ENCODE measurements at places on chromosomes 5 and 9. TPM values are rescaled to one million over a fixed set of nuclear protein-coding genes. Genes with fewer than 3 reads are reported as not detected.

GRCh38 chr5:59299006-59299405 lies 594.5 kb downstream of the PDE4D start:
- no peak for DNase-seq

DNA sequence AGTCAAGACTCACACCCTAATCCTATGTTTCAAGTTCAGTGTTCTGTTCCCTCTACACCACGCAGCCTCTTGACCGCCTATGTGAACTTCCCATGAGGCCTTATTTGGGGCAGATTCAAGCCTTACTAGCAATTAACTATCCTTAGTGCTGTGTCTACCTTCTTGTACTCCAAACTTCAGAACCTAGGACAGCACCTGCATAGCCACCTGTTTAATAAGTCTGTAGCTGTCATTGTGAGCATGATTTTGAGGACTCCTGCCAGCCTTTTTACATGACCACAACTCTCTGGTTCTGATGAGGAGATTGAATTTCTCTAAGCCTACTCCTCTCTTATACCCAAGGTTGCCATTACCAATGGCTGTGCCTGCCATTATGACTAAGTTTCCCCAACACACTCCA lies 50.8 kb upstream of the PCSK1 start:
- DNase-seq: no peak

The MEGF10 gene
- 0.78 TPM for total RNA-seq

GRCh38 chr5:138770291-138770690 lies 17.1 kb downstream of the CTNNA1 start:
- DNase-seq: no peak

GRCh38 chr9:3857673-3858072 lies 331.9 kb upstream of the RFX3 start:
- DNase-seq: no peak

The AK1 gene
- 932 TPM for total RNA-seq

The GPR151 gene
- not detected for total RNA-seq

GRCh38 chr5:136724161-136724560 lies 358.8 kb upstream of the TRPC7 start:
- no peak for DNase-seq

DNA sequence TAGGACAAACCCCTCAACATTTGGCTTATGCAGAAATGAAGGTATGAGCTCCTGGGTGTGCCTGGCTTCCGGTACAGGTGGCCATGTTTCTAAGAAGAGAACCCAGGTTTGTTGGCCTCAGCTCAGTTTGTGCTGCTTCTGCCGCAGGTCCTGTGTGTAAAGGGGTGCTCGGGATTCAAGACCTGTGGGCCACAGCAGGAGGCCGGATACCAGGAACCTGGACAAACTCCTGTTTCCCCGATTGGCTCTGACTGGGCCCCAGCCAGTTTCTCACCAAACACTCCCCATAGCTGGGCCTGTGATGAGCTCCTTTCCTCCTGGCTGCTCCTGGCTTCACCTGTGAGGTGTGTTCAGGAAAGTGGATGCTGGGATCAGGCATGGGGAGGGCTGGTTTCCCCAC lies 271.2 kb upstream of the IRX2 start:
- DNase-seq: no peak
